ENCODE measurements at places on chromosomes 3 and 15.

- DNase-seq: no peak
These were observed 266.3 kb upstream of the CNTN4 start for GRCh38 chr3:1832395-1832794.

GRCh38 chr15:41865490-41866055, 26.9 kb downstream of the PLA2G4B start:
- no peak for DNase-seq

DNA sequence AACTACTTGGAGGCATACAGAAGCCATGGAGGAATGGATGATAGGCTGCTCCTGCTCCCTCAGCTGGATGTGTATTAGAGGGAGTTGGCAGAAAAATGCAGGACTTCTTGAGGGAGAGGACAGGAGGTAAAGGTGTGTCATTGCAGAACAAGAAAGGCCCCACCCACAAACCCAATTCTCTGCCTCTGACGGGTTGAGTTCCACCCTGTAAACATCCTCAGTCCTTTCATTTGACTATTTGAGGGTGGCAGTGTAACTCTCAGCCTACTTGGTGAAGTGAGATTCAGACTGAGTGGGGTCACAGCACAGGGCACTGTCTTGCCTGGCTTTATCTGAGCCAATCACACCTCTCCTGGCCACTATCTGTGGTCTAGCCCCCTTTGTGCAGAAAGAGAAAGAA, at the start of gene TPRG1:
TSS of gene TPRG1 (plus strand) at position 265 of the 400 bp plus-strand sequence. CDS start 35,414 bp downstream, outside the sequence.
- DNase-seq: no peak

GRCh38 chr3:56879436-56880215, 77.9 kb upstream of the ARHGEF3 start:
- DNase-seq: no peak

All from activated T-helper 2 cell treated with anti-CD3 and anti-CD28 coated beads, Interferon-gamma antibody, Interleukin-2, Interleukin-4, amounts not matched to agents 10 μg/mL and 5 μg/mL and 100 μg/mL, durations not matched to agents 14 hours and 24 hours and 36 hours (primary cell).